ENCODE measurements at places on chromosomes 7 and 10.

DNA sequence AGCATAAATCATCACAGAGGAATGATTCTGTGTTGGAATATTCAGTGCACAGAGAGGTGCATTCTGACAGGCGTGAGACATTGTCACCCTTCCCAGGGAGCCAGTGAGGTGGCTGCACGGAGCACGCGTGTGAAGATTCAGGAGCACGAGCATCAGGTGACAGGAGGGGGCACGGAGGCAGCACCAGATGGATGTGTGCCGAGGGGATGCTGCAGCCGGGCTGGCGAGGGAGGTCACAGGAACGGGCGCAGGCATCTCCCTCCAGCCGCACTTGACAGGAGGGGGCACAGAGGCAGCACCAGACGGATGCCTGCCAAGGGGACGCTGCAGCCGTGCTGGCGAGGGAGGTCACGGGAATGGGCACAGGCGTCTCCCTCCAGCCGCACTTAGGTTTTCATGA lies 66.5 kb downstream of the DIP2C start:
- DNase-seq = no peak

DNA sequence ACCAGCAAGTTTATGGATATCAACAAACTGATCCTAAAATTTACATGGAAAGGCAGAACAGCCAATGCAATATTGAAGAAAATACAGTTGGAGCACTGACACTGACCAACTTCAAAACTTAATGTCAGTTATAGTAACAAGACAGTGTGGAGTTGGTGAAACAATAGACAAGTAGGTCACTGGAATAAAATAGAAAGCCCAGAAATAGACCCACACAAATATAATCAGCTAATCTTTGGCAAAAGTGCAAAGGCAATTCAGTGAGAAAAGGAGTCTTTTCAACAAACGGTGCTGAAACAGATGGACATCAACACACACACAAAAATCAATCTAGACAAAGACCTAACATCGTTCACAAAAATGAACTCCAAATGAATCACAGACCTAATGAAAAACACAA lies 13.8 kb downstream of the RSU1 start:
- DNase-seq = no peak

- peak; percentile 24 for DNase-seq
Observed at GRCh38 chr10:119315128-119316001, 108.0 kb downstream of the GRK5 start.

DNA sequence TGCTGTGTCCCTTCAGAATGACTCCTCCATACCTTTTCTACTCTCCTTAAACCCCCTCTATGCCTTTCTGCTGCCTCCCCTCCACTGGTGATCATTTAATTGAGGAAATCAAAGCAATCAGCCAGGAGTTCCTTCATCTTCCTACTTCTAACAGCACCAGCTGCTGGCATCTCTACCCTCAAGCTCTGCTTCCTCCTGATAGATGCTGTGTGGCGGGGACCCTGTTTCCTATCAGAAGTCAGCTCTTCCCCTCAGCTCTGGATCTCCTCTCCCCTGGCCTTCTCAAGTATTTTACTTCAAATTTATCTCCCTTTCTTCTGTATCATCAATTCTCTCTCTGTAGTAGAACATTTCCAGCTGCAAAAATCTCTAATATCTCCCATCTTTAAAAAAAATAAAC lies 183.7 kb downstream of the ELMO1 start:
- no peak for DNase-seq

GRCh38 chr10:70378122-70378521 lies 4.3 kb downstream of the LRRC20 start:
- DNase-seq = no peak

DNA sequence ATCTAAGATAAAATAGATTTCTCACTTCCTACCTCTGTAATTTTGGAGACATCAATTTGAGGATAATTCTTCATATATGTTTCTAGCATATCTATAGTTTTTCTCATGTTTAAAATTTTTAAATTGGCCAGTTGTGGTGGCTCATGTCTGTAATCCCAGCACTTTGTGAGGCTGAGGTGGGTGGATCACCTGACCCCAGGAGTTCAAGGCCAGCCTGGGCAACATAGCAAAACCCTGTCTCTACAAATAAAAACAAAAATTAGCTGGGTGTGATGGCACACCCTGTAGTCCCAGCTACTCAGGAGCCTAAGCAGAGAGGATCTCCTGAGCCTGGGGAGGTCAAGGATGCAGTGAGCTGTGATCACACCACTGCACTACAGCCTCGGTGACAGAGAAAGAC lies 4.9 kb downstream of the ACBD5 start:
- DNase-seq = no peak

- no peak for DNase-seq
Observed at GRCh38 chr10:112809736-112810135, 140.3 kb upstream of the TCF7L2 start.

GRCh38 chr10:99533496-99534449 lies 1.0 kb downstream of the NKX2-3 start:
- DNase-seq = no peak

- DNase-seq = no peak
Observed at GRCh38 chr10:66505003-66505657, 420.7 kb upstream of the LRRTM3 start.

DNA sequence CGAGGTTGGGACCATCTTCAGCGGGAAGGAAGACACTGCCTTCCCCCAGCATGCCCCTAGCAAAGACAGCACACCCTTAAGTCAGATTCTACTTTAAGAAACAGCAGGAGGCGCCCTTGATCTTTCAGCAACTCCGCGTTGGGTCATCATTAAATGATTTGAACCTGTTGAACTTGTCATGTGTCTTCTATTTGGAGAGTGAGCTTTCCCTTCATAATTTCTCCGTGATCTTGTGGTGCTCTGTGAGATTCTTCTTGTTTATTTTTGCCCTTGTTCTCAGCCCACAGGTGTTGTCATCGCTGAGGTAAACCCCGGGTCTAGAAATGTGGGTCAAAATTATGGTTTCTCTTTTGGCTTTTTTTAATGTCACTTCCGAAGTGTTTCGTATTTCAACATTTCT lies 49.5 kb upstream of the PITRM1 start:
- DNase-seq = no peak

DNA sequence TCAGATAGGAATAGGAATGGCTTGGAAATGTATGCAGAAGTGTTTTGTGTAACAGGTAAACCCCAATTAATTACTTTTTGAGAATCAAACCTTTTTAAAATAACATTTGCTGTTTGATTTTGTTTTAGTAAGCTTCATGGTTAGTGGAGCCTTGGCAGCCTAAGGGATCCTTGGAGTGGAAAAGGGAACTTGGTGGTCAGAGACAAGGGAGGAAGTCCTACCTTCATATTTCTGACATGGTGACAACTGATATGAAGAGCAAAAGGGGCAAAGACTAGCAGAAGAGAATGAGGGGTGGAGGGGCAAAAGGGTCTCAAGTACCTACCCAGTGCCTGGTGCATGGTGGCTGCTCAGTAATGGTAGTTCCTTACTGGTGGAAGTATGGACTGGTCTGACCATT lies 32.3 kb downstream of the AHCYL2 start:
- DNase-seq = no peak

GRCh38 chr7:24722386-24723177 lies 34.7 kb downstream of the GSDME start:
- DNase-seq = no peak

DNA sequence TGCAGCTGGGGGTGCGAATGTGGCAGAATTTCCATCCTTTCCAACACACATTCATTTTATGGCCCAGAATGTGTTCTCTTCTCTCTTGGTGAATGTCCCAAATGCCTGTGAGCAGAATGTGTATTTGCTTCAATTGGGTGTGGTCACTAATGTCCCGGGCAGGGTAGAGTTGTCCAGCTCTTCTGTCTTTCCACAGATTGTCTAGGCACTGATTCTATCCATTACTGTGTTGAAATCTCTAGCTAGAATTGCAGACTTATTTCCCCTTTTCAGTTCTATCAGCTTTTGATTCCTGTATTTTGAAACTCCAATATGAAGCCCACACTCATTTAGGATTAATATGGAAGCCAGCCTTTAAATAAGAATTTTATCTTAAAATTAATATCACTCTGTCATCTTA lies 14.0 kb upstream of the AKR1E2 start:
- DNase-seq = no peak

DNA sequence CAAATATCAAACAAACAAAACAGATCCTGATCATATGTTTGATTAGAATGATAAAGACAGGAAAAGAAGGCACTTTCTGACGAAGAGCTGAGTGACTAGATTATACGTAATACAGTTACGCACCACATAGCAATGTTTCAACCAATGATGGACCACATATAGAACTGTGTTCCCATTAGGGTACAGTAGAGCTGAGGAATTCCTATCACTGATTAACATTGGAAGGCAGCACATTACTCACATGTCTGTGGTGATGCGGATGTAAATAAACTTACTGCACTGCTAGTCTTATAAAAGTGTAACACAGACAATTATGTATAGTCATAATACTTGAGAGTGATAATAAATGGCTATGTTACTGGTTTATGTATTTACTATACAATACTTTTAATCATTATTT lies 98.3 kb downstream of the PTN start:
- no peak for DNase-seq

DNA sequence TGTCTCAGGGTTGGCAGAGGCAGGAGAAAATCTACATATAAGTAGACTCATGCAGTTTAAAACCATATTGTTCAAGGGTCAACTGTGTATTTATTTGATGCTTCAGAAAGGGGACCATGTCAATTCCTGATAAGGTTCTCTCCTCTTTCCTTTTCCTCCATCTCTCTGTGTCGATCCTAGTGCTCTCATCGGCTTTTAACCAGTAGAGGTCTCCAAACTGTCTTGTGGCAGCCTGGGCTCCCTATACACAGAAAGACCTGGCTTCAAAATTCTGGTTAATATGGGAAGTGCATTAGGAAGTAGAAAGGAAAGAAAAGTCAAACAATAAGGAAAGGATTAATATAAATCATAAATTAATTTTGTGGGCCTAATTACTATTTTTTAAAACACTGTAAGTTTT lies 304.4 kb upstream of the C7orf33 start:
- DNase-seq = no peak

- DNase-seq = no peak
Observed at GRCh38 chr7:129502708-129503685, 666 bp downstream of the SMKR1 start.

DNA sequence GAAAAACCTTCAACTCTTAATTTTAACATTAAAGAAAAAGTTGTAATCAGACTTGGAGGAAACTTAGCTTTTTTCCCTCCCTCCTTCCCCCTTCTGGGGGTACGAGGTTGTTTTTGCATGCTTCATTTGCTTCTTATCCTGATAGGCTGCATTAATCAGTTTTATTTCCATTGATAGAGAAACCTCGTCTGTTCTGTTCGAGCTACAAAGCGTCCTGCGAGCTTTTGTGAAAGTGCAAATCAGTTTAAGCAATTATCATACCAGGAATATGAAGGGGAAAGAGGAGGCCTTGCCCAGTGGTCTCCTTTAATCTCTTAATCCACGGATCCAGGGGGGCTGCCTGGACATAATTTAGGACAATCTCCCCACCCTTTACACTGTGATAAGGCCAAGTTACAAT lies 7.5 kb downstream of the EMX2 start:
- DNase-seq = no peak

DNA sequence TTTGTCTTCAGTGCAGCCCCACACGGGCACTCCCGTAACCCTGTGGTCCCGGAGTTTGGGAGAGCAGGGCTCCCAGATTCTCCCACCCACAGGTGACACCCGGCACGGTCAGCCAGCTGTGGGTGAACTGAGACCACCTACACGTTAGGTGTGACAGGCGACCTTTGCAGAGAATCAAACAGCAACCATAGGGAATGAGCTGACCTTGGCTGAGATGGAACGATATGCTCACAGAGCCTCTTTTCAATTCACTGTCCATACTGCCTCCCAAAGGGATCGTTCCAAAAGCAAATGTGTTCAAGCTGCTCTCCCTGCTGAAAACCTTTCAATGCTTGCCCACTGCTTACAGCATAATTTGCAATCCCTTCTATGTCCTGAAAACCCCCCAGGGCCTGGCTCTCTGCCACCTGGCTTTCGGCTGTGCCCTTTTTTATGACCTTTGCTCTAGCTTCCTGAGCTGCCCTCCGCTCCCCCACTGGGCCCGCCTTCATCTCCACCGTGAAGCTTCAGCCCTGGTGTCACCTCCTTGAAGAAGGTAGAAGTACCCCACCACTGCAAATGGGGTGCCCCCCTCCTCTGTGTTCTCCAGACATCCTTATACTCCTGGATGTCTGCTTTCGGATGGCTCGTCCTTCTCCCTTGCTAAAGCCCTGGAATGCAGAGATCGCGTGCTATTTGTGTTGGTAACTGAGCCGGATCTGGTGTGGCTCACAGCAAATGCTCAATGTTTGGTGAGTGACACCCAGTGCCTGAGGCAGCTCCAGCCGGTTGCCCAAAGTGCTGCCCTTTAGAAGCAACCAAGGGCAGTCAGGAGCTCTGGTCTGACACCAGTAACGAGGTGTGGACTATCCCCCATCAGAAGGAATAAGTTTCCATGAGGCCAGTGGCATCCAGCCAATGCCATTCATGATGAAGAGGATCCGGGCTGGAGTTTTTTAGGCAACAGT lies 90.4 kb downstream of the KIAA1549 start:
- DNase-seq = no peak

DNA sequence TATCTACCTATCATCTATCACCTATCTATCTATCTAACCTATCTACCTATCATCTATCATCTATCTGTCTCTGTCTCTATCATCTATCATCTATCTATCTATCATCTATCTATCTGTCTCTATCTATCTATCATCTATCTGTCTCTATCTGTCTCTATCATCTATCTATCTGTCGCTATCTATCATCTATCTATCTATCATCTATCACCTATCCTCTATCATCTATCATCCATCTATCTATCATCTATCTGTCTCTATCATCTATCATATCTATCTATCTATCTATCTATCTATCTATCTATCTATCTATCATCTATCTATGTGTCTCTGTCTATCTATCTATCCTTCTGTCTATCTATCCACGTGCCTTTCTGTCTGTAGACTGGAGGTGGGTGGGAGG lies 59.5 kb upstream of the FAM20C start:
- no peak for DNase-seq

GRCh38 chr10:103884681-103885139 lies 29.3 kb upstream of the SH3PXD2A start:
- DNase-seq = no peak

DNA sequence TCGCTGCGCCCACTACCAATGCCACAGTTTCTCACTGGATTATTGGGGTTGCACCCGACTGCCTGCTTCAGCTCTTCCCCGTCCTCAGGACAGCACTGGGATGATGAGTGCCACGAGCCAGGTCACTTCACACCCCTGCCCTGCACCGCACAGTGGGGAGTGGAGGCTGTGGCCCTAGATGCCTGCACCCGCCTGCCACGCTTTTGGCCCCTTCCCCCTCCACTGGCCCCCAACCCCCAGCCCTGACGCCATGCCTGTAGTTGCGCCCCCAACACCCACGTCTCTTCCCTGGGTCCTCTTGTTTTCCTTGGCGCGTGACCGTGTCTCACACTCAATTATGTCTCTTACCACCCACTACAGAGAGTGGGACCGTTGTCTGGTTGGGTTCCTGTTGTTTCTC lies 134.3 kb downstream of the VIPR2 start:
- DNase-seq = no peak

GRCh38 chr10:101189461-101190401 lies 39.5 kb downstream of the LBX1 start:
- no peak for DNase-seq

DNA sequence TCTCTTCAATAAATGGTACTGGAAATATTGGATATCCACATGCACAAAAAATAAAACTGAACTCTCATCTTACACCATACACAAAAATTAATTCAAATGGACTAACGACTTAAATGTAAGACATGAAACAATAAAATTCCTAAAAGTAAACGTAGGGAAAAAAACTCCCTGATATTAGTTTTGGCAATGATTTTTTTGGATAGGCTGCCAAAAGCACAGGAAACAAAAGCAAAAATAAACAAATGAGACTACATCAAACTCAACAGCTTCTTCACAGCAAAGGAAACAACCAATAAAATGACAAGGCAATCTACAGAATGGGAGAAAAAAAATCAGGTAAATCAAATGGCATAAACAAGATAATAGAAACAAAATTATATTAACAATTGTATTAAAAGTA lies 65.7 kb downstream of the ORC5 start:
- DNase-seq = no peak

All from CD4-positive, alpha-beta T cell treated with Interleukin-1 beta for 1 hour (primary cell).